ENCODE measurements at places on chromosomes 1 and 21. TPM values are rescaled to one million over a fixed set of nuclear protein-coding genes. Genes with fewer than 3 reads are reported as not detected.
A peak's percentile ranks its signal among the peaks of the same experiment; 100 is the strongest.

The MAN1C1 gene
- 2.4 TPM for total RNA-seq

The SMCP gene
- not detected for total RNA-seq

The RAB3B gene
- 4.5 TPM for total RNA-seq

The TTC22 gene
- total RNA-seq, result 174 TPM

The RNU1-4 gene
- under 0.01 TPM for total RNA-seq

The DNASE2B gene
- not detected for total RNA-seq

GRCh38 chr1:91584878-91585277 lies 84.2 kb downstream of the CDC7 start:
- DNase-seq, result no peak
- no peaks in the 10 kb centered on the region for H3K27me3 ChIP-seq
- no peaks in the 10 kb centered on the region for H3K36me3 ChIP-seq
- no peak overlapping the region for H3K4me3 ChIP-seq
- peak overlapping the region; percentile 8 for H3K27ac ChIP-seq
- H3K4me1 ChIP-seq, result no peaks in the 10 kb centered on the region

DNA sequence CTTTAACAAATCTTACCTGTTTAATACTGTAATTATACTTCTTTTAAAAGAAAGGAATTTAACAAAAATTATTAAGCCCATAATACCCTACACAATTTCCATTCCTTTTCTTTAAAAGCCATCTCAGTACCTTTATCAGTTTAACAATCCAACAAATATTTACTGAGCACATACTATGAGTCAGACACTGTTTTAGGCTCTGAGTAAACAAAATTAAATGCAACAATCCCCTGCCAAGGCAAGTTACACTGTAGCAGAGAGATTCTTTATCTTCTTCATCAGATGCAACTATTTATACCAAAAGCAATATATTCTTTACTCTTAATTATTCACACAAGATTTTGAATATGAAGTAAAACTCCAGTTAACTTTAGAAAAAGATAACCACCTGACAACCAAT lies 12.0 kb downstream of the DENND1B start:
- H3K27ac ChIP-seq, result no peak overlapping the region
- no peaks in the 10 kb centered on the region for H3K27me3 ChIP-seq
- peaks cover 2% of the 10 kb centered on the region for H3K36me3 ChIP-seq
- no peak overlapping the region for H3K4me3 ChIP-seq
- H3K4me1 ChIP-seq, result peaks cover 5% of the 10 kb centered on the region

DNA sequence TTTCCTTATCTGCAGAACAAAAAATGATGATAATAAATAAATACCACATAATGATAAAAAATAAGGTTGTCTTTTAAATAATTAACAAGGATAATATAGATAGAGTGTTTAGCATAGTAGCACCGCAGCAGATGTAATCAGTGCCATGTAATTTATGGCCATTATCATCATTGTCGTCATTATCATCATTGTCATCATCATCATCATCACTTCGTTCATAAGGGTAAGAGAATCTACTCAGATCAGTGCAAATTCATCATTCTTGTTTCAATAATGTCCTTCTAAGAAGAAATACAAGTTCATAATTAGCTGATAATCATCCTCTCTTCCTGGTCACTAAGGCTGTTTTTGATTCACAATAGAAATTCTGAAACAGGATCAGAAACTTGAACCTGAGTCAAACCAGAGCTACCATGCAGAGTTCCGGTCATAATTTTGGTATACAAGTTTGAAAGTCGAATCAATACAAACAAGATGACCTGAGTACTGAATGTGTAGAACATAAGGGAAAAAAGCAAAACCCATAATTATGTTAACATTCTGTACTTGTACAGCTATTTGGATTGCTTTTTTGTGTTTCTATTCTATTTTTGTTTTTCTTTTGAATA lies 172.0 kb downstream of the LRRC40 start:
- H3K27me3 ChIP-seq, result no peaks in the 10 kb centered on the region
- no peak for DNase-seq
- no peak overlapping the region for H3K4me3 ChIP-seq
- H3K4me1 ChIP-seq, result no peaks in the 10 kb centered on the region

DNA sequence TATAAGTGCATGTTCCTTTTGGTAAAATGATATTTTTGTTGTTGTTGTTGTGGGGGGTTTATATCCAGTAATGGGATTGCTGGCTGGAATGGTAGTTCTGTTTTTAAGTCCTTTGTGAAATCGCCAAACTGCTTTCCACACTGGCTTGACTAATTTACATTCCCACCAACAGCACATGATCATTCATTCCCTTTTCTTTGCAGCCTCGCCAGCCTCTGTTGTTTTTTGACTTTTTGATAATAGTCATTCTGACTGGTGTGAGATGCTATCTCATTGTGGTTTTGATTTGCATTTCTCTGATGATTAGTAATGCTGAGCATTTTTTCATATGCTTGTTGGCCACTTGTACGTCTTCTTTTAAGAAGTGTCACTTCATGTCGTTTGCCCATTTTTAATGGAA lies 188.5 kb upstream of the CHRM3 start:
- no peak overlapping the region for H3K27ac ChIP-seq
- no peak for DNase-seq
- no peaks in the 10 kb centered on the region for H3K4me1 ChIP-seq
- H3K36me3 ChIP-seq, result no peaks in the 10 kb centered on the region

DNA sequence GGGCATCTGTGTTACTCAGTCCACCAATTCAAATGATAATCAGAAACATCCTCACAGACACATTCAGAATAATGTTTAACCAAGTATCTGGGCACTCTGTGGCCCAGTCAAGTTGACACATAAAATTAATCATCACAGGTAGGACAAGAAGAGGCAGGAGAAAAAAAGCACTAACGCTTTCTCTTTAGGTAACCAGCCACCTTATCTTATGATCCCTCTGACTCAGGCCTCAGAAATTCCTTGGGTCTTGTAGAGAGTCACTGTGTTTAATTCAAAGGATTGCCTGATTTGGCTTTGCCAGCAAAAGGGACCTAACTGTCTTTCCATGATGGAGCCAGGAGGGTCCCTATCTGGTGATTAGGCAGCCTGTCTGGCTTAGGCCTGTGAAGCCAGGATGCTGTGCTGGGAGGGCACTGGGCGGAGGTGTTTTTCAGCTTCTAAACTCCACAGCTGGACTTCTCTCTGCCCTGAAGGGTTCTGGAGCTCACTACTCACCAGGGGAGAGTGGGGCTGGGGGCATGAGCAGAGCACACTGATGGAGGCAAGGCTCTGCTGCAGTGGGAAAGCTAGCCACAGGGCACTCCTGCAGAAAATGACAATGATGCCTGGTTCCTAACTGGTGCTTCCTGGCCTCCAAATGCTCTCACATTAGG lies 36.4 kb upstream of the STUM start:
- H3K4me1 ChIP-seq, result no peaks in the 10 kb centered on the region
- H3K27ac ChIP-seq, result no peak overlapping the region
- H3K27me3 ChIP-seq, result peaks cover 10% of the 10 kb centered on the region
- no peaks in the 10 kb centered on the region for H3K36me3 ChIP-seq

- peaks cover 47% of the 10 kb centered on the region for H3K4me1 ChIP-seq
- H3K27me3 ChIP-seq, result no peaks in the 10 kb centered on the region
- peak overlapping the region; percentile 99 for H3K27ac ChIP-seq
- H3K36me3 ChIP-seq, result no peaks in the 10 kb centered on the region
- peak; percentile 74 for DNase-seq
Measured at GRCh38 chr1:234597894-234598293, 12.1 kb downstream of the IRF2BP2 start.

GRCh38 chr1:5707566-5708345 lies 284.5 kb downstream of the NPHP4 start:
- DNase-seq, result no peak
- H3K27me3 ChIP-seq, result no peaks in the 10 kb centered on the region
- H3K36me3 ChIP-seq, result no peaks in the 10 kb centered on the region
- no peak overlapping the region for H3K27ac ChIP-seq
- no peaks in the 10 kb centered on the region for H3K4me1 ChIP-seq

DNA sequence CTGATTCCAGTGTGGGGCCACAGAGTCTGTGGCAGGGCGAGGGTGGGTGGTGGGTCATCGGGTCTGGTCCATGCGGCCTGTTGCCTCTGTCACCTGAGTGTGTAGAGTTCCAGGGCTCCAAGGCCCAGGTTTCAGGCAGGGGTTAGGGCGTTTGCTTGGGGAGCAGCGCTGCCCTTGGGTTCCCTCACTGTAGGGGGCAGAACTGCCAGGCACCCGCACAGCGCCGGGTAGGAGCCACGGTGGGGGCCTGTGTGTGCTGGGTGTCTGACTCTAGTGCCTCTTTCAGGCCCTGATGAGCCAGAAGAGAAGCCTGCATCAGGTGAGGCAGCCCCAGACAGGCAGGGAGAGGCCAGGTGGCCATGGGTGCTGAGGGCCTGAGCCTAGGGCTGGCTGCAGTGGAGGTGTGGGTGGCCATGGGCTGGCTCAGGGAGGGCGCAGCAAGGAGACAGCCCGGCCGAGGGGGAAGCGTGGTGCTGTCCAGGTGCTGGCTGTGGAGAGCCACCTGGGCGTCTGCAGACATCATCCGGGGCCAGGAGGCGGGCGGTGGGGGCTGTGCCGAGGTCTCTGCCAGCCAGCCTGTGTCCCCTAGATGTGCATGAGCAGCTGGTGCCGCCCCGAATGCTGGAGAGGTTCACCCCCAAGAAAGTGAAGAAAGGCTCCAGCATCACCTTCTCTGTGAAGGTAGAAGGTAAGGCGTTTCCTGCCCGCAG lies 72.3 kb downstream of the TRIM11 start:
- peak; percentile 4 for DNase-seq
- H3K4me3 ChIP-seq, result no peak overlapping the region
- no peaks in the 10 kb centered on the region for H3K4me1 ChIP-seq
- H3K27me3 ChIP-seq, result no peaks in the 10 kb centered on the region
- no peak overlapping the region for H3K27ac ChIP-seq
- H3K36me3 ChIP-seq, result no peaks in the 10 kb centered on the region

- DNase-seq, result no peak
- H3K27me3 ChIP-seq, result no peaks in the 10 kb centered on the region
- H3K36me3 ChIP-seq, result no peaks in the 10 kb centered on the region
Measured at GRCh38 chr1:216814576-216815259, 91.5 kb upstream of the ESRRG start.

GRCh38 chr21:35231090-35231489 lies 182.0 kb upstream of the RUNX1 start:
- H3K4me3 ChIP-seq, result no peak overlapping the region
- no peaks in the 10 kb centered on the region for H3K4me1 ChIP-seq
- H3K27me3 ChIP-seq, result no peaks in the 10 kb centered on the region
- DNase-seq, result no peak
- no peaks in the 10 kb centered on the region for H3K36me3 ChIP-seq
- no peak overlapping the region for H3K27ac ChIP-seq

GRCh38 chr1:248054671-248055070 lies 8.0 kb downstream of the OR2L3 start:
- no peak overlapping the region for H3K4me3 ChIP-seq
- H3K4me1 ChIP-seq, result no peaks in the 10 kb centered on the region
- H3K27ac ChIP-seq, result no peak overlapping the region
- no peaks in the 10 kb centered on the region for H3K36me3 ChIP-seq
- H3K27me3 ChIP-seq, result no peaks in the 10 kb centered on the region

DNA sequence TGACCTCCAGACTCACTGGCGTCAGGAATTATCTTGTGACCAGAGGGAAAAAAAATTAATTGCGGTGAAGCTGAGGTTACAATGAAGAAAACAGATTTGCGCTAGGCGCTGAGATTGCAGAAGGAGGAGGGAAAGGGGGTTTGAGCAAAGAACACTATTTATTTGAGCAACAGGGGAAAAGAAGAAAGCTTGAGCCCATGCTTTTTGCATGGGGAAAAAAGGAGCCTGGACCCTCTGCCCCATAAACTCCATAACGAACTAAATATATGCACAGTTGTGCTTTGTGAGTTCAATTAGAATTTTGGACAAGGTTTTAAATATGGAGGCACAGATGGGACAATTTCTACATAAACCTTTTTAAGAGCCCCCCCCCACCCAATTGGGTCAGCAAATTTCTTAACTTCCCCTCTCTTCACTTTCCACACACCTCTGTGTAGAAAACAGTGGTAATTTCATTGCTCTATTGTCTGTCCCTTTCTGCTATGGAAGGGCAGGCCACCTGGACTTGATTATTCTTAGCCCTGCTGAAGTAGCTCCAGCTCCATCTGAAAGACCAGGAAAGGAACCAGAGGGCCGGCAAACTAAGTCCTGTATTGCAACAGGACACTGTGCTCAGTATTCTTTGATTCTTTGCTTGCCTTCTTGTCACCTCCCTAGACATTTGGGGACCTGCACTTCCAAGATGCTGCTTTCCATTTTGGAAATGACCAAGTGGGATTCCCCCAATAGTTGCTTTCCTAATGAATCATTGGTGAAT lies 862 bp upstream of the ID3 start:
- H3K4me1 ChIP-seq, result peaks cover 27% of the 10 kb centered on the region
- DNase-seq, result no peak
- H3K27me3 ChIP-seq, result no peaks in the 10 kb centered on the region
- H3K36me3 ChIP-seq, result no peaks in the 10 kb centered on the region

DNA sequence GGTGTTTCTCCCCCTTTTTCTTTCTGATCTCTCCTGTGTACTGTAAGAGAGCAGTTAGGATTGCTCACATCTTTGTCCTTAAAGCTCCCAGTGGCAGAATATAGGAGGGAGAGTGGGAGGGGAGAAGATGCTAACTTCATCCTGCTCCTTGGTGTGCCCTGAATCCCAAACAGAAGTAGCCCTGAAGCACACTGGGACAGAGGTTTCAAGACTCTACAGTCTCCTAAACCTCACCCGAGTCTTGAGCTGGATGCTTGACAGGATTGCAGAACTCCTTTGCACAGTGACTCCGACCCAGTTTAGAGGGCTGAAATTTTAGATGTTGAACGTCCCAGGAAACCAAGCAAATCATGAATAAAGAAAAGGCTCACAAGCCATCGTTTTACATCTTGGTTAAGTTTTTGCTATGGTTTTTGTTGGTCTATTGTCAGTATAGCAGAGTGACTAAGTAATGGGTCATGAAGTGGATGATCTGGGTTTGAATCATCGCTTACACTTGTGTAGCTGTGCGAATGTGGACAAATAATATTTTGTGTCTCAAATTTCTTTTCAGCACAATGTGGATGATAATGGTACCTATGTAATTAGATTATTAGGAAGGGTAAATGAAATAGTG lies 37.5 kb downstream of the XCL2 start:
- no peak overlapping the region for H3K4me3 ChIP-seq
- no peaks in the 10 kb centered on the region for H3K27me3 ChIP-seq
- H3K4me1 ChIP-seq, result peaks cover 4% of the 10 kb centered on the region
- H3K27ac ChIP-seq, result no peak overlapping the region

DNA sequence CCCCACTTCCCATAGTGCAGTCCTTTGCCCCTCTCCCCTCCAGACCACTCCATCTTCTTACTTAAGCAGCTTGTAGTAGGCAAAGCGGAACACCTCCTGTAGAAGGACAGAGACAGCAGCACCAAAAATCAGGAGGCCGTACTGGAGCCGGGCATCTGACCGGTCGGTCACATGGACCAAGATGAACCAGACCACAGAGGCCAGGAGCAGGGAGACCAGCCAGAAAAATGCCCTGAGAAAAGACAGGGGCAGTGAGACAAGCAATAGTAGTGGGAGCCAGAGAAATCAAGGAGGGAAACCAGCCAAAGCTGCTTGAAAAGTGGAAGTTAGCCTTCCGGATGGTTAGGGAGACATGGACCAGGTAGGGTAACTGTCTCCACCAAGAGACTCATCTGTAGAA lies 920 bp downstream of the APH1A start:
- no peaks in the 10 kb centered on the region for H3K36me3 ChIP-seq
- H3K27ac ChIP-seq, result peak overlapping the region; percentile 87
- no peak for DNase-seq
- H3K4me1 ChIP-seq, result peaks cover 17% of the 10 kb centered on the region
- H3K27me3 ChIP-seq, result no peaks in the 10 kb centered on the region

- H3K4me3 ChIP-seq, result no peak overlapping the region
- H3K36me3 ChIP-seq, result no peaks in the 10 kb centered on the region
- no peak for DNase-seq
- no peaks in the 10 kb centered on the region for H3K4me1 ChIP-seq
- no peak overlapping the region for H3K27ac ChIP-seq
Measured at GRCh38 chr1:171811672-171812071, 29.6 kb upstream of the DNM3 start.

- H3K27ac ChIP-seq, result no peak overlapping the region
Measured at GRCh38 chr1:229599218-229599954, 26.5 kb downstream of the TAF5L start.
